ENCODE measurements at places on chromosomes 6 and 20. TPM values are rescaled to one million over a fixed set of nuclear protein-coding genes. Genes with fewer than 3 reads are reported as not detected.

- no peak for DNase-seq
These were observed 117.5 kb downstream of the FAM120B start for GRCh38 chr6:170423814-170424603.

DNA sequence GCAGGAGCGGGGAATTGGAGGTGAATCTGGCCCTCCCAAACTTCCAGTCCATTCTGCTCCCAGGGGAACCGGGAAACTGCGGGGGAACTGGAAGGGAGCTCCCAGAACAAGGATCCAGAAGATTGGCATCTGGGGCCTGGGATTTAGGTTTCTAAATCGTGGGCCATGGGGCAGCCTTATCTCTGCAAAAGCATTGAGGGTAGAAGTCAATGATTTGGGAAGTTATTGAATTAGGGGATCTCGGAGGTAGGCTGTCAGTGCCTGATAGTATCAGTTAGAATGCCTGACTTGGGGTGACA is 45.1 kb downstream of the HNF4A start:
- no peak for DNase-seq

DNA sequence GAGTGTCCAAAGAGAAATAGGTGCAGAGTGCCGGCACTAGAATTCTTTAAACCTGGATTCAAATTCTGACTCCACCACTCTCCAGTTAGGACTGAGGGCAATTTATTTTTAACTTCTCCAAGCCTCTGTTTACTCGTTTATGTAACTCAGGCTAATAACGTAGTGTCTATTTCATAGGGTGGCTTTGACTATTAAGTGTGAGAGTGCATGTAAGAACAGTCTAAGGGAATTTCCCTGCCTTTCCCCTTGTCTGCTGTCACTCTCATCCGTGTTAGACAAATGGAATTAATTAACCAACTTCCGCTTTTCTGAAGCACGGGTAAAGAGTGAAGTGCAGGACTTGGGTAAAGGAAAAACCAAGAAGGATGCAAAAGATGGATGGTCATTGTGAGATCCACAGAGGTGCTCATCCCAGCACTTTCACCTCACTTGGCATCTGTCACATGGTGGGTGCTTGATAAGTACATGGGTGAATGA is 4.1 kb upstream of the ZKSCAN8 start:
- no peak for DNase-seq

DNA sequence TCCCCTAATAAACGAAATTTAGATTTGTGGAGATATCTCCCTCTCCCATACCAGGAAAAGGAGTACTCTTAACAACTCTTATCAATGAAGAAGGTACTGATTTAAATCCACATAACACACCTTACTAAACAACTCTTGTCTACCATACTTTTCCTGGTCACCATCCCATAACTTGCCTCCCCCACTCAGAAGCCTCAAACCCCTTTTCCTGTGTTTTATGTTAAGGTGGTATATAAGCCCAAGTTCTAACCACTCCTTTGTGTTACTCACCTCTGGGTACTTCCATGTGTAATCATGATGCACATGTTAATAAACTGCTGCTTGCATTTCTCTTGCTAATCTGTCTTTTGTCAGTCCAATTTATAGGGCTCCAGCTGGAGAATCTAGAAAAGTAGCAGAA is 330.7 kb downstream of the CD83 start:
- DNase-seq = no peak

DNA sequence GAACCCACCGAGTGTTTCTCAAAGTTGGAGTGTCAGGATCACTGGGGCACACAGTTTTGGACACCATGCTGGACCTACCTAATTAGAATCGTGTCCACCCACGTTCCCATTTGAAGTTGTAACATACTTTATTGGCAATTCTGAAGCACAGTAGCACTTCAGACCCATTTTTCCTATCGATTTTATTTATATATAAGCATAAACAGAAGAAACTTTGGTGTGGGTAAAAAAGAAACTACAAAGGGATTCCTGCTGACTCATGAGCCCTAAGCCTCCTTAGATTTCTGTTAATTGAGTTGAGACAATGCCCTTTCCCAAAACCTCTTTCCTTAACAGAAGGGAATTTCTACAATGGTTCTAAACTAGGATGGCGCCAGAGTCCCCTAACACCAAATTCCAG is 398.0 kb downstream of the CDKAL1 start:
- no peak for DNase-seq

DNA sequence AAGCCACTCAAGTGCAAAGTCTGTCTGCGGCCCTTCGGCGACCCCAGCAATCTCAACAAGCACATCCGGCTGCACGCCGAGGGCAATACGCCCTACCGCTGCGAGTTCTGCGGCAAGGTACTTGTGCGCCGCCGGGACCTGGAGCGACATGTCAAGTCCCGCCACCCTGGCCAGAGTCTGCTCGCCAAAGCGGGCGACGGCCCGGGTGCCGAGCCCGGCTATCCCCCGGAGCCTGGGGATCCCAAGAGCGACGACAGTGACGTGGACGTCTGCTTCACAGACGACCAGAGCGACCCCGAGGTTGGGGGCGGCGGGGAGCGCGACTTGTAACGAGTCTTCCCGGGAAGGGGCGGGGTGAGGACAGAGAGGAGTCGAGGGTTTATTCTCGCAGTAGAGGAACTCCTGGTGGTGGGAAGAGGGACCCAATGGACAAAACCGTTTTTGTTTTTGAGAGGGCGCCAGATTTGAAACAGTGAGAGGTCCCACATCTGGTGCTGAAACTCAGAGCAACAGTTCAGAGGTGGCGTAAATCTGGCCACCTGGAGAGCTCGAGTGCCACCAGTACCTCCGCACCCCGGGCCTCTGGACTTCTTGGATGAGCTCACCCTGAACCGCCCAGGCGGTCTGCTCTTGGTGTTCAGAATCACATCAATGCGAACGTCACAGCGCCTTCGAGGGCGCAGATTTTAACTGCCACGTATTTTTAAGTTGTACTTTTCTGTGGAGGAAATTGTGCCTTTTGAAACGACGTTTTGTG is 8.0 kb downstream of the PRDM13 start:
- no peak for DNase-seq

- DNase-seq = no peak
These were observed 11.5 kb upstream of the ZNF133 start for GRCh38 chr20:18276821-18277220.

DNA sequence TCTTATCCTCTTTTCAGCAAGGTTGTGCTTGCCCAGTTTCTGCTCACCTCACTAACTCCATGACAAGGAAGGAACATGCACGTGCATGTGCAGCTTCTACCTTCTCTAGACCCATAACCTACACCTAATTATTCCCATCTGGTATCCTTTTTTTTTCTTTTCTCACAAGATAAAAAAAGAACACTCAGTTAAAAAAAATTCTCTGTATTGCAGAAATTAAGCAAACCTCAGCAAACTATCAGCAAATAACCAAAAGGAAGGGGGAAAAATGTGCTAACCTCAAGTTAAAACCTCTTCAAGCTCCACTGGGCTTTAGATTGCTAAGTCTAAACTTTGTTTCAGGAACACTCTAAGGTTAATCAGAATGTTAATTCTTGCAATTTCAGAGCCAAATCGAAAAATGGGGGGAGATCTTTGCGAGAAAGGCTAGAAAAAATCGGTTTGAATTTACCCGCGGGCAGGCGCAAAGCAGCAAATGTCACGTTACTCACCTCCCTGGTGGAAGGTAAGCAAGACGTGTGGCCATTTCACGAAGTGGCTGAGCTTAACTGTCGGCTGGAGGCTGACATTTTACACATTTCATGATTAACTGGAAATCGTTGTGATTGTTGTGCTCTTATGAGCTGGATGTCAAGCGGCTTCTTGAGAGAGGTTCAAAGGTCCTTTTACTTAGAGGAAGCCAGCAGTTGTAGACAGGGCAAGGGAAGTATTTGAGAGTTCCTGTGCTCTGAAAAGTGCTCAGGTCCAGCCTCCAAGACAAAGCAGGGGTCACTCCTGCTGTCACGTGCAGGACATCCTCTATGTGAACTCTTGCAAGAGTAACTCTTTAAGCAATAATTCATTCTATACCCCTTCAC is 19.1 kb downstream of the TFAP2B start:
- no peak for DNase-seq

GRCh38 chr6:132513831-132514545 is 1.1 kb upstream of the STX7 start:
- no peak for DNase-seq

DNA sequence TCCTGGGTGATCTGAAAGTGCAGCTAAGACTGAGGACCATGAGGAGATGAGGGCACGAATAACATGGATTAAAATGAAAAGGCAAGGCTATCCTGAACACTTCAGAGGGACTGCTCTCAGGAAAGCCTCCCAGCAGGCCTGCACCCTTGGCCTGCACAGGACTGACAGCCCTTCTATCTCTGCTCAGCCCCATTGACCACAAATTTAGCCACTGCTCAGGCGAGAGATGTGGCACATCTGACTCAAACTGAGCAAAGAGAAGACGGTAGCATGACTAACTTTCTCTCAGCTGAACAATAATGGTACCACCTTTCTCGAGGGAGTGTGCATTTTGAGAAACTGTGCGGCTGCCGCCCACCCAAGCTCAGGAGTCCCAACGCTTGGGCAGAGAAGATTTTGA is 257.5 kb downstream of the ADGB start:
- DNase-seq = no peak

- DNase-seq = no peak
These were observed 558 bp downstream of the XKR7 start for GRCh38 chr20:31968291-31969126.

DNA sequence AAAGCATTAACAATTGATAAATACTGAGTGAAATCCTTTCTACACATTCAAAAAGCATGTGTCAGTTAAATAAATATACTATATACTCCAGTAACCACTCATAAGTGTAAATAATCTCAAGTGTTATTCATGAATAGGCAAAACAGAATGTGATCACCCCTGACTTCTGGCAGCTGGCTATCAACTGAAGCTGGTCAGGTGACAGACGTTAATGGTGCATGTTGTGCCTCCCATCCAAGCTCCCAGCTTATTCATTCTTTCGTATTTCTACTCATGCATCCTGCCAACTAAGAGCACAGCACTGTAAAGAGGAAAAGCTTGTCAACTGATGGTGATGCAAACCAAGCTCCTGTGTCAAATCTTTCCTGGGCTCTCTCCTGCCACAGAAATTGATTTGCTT is 7.7 kb downstream of the PSMB1 start:
- no peak for DNase-seq

GRCh38 chr6:39053016-39053624 is 4.5 kb downstream of the GLP1R start:
- DNase-seq = no peak

DNA sequence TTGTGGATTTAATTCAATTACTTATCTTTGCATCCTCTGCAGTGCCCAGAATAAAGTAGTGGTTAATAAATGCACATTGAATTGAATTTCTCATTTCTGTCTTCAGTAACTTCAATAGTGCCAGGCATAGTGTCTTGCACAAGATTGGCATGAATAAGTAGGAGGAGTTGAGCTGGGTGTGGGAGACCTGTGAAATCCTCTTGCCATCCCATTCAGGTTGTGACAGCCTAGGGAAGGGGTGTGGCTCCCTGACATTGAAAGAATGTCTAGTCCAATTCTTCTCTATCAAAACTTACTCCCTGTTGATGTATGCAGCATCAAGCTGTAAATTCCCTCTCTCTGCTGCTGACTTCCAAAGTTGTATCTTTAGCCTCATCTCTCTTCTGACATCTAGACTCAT is 73.2 kb downstream of the CDH22 start:
- no peak for DNase-seq

DNA sequence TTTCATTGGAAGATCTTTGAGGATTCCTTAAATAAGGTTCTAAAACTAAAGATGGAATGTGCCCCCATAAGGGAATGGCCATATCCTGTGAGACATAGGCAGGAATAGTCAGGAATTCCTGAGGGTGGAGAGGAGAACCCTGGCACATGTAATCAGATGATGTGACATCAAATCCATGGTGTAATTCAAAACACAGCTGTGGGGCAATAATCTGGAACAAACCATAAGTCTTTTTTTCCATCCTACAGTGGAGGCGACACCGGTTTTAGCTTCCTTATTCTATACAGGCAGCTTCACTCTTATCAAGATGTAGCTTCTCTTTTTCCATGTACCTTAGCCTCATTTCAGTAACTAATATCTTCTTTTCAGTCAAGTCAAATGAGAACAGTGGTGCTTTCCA is 133.6 kb upstream of the CITED2 start:
- DNase-seq = no peak

DNA sequence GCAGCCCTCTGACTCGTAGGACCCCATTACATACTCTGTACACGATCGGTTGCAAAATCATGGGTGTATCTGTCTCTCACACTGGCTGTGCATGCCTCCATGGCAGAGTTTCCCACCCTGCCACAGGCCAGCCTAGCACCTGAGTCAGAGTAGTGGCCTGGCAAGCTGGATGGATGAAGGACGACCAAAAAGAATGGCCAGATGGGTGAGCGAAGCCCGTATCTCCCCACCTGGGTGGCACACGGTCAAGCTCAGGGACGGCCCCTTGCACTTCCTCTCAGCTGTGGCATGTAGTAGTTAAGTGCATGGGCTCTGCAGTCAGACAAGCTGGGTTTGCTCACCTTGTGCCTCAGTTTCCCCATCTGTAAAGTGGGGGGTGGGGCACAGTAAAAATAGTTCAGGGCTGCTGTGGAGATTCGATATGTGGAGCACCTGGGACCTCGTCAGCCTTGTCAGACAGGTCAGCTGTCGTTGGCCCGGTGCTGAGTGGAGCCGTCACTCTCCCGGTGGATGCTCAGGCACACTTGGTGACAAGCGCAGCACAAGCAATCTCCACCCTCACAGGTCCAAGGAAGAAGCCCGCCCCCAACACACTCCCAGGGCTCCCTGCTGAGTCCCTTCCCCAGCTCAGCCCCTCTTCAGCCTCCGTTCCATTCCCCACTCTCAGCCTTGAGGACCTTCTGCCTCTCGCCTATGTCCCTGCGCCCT is 12.6 kb downstream of the CPNE5 start:
- no peak for DNase-seq

DNA sequence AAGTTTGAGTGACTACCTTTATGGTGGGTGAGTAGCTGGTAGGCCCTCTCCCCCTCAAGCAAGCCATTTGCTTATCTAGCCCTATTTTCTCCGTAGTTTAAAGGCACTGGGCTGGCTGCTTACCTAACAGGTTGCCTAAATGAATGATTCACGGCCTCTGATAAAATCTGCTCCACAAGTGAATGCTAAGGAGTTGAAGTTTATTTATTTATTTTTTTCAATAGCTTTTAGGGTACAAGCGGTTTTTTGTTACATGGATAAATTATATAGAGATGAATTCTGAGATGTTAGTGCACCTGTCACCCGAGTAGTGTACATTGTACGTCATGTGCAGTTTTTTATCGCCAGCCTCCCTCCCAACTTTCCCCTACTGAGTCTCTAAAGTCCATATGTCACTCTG is 8.3 kb upstream of the CDH26 start:
- no peak for DNase-seq

GRCh38 chr6:90811596-90812226 is 224.8 kb upstream of the MAP3K7 start:
- no peak for DNase-seq

GRCh38 chr6:6942831-6943230 is 164.9 kb upstream of the RREB1 start:
- DNase-seq = no peak

GRCh38 chr20:32571566-32571965 is 13.6 kb downstream of the NOL4L start:
- no peak for DNase-seq

GRCh38 chr6:11258260-11259237 is 26.1 kb upstream of the NEDD9 start:
- no peak for DNase-seq

Gene RNF146
- total RNA-seq = 40.6 TPM

Gene ERVFRD-1
- total RNA-seq = not detected

Gene LHFPL5
- total RNA-seq = not detected

Gene CCM2L
- 4.2 TPM for total RNA-seq

Gene SLC17A9
- total RNA-seq = 3.9 TPM

Gene GINM1
- 19.9 TPM for total RNA-seq

Gene PSORS1C2
- total RNA-seq = not detected

Gene ULBP3
- 4.1 TPM for total RNA-seq

Gene PTCRA
- not detected for total RNA-seq
